Bone marrow (tissue), 2 donors: ENCODE measurements at places on chromosomes 3 and 15.

DNA sequence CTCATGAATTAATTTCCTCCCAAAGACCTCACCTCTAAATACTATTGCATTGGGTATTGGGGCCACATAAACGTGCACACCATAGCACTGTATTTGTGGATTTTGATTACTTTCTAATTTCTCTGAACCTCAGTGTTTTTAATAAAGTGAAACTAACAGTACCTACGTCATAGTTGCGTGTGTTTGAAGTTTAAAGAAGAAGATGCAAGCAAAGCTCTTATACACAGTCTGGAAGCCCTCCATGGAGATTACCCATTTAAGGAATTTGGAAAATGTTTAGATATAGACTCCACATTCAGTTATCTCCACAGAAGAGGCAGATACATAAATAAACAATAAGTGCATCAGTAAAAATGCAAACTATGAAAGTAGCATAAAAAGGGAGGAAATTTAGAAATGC, 581.1 kb upstream of the GBE1 start:
- no peak for DNase-seq

- DNase-seq = no peak
Measured at GRCh38 chr15:79447060-79447459, 14.9 kb downstream of the MINAR1 start.

GRCh38 chr15:42010434-42010833, 10.4 kb downstream of the PLA2G4E start:
- no peak for DNase-seq

GRCh38 chr3:111582120-111582474, 13.0 kb downstream of the ZBED2 start:
- no peak for DNase-seq

- no peak for DNase-seq
Measured at GRCh38 chr3:9779075-9779593, 9.4 kb upstream of the CAMK1 start.

DNA sequence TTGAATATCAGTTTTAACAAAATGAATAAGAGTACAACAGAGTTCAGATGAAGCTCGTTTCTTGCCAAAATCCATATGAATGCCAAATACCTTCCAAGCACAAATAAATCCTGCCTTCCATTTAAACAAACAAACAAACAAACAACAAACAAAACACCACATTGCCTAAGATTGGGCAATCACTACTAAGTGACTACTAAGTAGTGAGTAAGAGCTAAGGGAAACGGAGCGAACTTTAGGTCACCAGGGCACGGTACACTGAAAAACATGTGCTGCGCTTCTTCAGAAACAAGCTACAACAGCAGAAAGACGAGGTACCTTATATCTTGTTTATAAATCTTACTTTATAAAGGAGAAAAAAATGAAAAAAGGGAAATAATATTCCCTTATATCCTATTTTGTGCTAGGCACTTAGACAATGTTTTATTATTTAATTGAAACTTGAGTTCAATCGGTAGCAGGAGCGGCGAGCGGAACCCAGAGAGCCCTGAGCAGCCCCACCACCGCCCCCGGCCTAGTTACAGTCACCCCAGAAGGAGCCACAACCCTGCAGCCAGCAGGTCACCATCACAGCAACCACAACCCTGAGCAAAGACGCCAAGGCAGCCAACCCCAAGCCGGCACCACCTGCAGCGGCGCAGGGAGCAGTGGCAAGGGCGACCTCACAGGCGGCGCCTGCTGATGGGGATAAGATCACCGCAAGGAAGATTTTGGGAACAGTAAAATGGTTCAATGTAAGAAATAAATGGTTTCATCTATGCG, 216.9 kb downstream of the ZBTB20 start:
- DNase-seq = no peak

DNA sequence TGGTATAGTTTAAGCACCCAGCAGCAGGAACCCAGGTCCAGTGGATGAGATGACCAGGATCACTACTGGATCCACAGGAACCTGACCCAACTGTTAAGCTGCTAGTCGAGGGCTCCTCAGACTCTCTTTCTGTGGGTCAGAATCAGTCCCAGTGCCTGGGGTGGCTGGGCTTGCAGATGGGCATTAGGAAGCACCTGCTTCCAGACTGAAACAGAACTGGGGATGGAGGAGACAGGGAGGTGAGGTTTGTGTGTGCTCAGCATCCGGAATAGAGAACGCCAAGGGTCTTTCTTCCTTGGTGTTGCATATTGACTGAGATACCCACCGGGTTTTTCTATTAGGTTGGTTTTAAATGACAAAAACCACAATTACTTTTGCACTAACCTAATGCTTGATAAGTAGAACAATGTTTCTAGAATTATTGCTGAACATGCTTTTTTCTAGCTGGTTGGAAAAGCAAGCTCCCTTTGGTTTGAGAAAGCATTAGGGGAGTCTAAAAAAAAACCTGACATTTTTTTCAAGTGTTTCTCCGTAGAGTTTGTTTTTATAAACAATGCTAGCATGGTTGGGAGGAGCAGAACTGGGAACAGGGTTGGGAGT, 779 bp downstream of the ST3GAL6 start:
- DNase-seq = no peak

DNA sequence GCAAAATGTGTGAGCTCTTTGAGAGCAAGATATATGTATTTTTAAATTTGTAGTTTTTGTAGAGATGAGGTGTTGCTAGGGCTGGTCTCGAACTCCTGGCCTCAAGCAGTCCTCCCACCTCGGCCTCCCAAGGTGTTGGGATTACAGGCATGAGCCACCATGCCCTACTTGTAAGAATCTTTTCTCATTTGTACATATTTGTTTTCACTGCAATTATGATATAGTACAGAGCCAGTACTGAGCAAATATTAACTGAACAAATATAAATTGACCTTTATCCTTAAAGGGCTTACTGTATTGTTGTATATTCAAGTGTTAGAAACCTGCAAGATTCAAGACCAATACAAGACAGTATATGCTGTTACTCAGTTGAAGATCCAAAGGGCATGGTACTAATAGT, 53.4 kb downstream of the GTF2E1 start:
- no peak for DNase-seq

GRCh38 chr15:48802867-48803266, 8.0 kb downstream of the CEP152 start:
- DNase-seq = no peak

GRCh38 chr3:23682646-23683045, 123.1 kb upstream of the UBE2E1 start:
- DNase-seq = no peak

DNA sequence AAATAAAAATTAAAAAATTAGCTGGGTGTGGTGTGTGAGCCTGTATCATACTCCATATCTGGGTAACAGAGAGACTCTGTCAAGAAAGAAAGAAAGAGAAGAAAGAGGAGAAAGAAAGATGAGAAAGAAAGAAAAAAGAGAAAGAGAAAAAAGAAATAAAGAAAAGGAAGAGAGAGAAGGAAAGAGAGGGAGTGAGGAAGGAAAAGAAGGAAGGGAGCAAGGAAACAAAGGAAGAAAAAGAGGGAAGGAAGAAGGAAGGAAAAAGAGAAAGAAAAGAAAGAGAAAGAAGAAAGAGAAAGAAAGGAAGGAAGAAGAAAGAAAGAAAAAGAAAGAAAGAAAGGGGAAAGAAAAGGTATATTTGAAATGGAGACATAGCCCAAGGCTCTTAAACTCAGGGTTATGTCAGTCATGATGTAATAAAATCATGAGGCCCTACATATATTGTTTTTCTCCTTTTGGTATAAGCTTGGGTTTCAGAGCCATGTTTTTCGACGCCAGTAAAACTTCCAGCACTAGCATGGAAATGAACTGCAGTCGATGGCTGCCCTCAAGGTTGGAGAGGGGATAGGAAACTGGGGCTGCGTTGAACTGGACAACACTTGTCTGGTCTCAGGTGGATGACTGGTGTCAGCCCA, 38.0 kb upstream of the RFTN1 start:
- no peak for DNase-seq

GRCh38 chr3:50204804-50205412, at the start of gene SLC38A3:
TSS of gene SLC38A3 (plus strand) at chr3:50205271. CDS start at chr3:50214200, 8,929 bp downstream.
- DNase-seq = no peak

- DNase-seq = no peak
Measured at GRCh38 chr15:88166082-88166993, 90.2 kb downstream of the NTRK3 start.

- DNase-seq = no peak
Measured at GRCh38 chr15:40927873-40928806, 1.0 kb upstream of the DLL4 start.

DNA sequence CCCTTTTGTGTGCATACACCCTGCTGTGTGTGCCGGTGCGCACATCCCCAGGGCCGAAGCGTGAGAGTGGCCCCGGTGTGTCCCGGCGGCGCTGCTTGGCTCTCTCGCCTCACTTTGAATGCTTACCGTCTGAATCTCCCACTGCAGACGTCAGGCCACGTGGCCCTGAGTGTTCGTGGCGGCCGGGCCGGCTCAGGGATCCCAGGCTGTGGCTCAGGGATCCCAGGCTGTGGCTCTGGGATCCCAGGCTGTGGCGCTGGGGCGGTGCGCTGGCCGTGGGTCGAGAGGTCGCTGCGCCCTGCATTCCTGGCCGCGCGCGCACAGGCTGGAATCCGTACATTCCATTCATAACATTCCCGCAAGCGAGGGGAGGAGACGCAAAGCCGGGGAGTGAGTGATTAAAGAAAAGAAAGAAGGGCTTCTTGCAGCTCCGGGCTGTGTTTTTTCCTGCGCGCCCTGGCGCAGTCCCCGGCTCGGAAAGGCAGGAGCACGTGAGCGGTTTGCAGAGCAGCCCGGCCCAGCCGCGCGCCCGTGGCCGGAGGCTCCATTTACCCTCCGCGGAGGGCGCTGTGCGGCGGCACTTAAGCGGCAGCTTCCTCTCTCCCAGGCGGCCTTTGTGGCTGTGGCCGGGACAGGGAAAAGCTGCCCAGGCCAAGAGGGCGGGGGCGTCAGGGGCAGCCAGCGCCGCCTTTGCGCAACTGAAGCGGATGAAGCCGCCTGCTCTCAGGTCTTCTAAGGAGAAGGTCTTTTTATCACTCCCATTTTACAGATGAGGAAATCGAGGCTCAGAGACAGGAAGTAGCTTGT, 87.0 kb upstream of the ALDH1L1 start:
- no peak for DNase-seq

GRCh38 chr3:162719684-162720341, 1223.2 kb downstream of the OTOL1 start:
- DNase-seq = no peak

DNA sequence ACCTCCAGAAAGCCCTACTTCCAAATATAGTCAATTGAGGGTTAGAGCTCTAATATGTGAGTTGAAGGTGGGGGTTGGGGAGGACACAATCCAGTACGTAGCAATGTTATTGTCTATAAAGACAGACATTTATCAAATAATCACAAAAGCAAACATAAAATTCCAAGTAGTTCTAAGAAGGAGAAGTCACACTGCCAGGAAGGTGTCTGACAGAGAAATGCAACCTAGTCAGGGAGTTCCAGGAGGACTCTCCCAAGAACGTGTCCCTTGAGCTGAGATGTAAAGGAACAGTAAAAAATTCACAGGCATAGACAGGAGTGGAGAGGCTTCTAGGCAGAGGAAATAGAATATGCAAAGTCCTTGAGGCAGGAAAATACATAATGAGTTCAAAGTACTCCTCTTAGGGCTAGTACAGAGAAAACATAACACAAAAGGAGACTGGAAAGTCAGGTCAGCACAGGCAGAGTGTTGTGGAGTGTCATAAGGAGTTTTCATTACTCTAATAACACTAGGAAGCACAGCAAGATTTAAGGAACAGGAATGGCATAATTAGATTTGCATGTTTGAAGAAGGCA, 277.6 kb upstream of the STT3B start:
- DNase-seq = no peak

DNA sequence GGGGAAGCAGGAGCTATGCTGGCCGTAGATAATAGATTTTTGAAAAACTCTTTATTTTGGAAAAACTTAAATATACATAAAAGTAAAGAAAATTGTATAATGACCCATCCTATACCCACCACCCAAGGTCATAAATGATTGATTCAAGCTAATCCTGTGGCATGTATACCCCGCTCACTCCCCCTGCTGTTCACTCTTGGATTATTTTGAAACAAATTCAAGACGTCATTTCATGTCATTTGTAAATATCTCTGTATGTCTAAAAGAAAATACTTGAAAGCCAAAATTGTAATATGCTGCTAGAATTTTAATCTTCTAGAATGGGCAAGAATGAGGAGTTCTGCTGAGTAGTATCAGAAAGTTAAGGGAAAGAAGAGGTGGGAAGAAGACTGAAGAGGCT, 241.7 kb downstream of the FEZF2 start:
- no peak for DNase-seq

DNA sequence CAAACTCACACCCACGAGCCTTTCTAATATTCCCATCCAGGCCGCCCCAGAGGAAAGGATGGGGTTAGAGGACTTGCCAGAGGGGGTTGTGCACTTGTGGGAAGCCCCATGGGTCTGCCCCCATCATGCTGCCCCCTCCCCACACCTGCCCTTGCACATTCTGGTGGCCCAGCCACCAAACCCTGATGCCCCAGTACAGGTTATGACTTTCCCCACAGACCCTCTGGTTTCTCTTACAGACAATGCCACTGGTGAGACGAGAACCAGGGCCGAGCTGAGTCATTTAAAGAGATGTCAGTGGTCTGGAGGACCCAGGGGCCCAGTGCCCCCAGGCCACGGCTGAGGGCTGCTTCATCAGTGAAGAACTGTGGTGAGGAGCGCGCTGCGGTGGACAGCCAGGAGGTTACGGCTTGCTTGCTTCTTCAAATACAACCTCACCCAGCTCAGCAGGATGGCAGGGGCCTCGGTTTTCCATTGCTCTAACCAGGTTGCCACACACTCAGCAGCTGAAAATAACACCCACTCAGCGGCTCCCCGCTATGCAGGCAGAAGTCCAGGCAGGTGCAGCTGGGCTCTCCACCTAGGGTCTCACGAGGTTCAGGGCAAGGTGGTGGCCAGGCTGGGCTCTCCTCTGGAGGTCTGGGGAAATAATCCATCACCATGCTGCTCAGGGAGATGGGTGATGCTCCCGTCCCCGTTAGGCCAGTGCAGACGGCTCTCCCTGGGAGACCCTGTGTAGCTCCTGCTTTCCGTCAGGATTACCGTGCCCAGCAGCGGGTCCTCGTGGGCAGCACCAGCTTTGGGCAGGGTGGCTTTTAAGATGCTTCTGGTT, 13.8 kb upstream of the SNRPA1 start:
- DNase-seq = no peak

GRCh38 chr3:45816544-45816943, 20.2 kb upstream of the SLC6A20 start:
- no peak for DNase-seq

DNA sequence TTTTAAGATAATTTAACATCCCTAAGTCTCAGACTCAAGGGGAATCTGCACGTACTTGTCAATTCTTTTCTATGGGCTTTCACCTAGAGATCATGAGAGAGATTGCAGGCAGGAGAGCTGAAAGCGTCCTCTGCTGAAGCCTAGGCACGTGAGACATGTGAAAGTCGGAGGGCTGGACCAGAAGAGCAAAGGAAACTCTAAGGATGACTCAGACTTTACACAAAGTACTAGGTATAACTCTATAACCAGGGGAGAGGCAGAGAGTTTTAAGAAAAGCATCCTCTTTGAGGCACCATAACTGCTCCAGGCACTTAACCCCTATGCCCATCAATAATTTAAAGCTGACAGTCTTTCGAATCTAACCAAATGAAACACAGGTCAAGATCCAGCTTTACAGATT, 436.6 kb downstream of the VGLL3 start:
- DNase-seq = no peak
